ENCODE measurements at places on chromosomes 11 and 22.

GRCh38 chr22:18156878-18157713 lies 7.1 kb downstream of the USP18 start:
- DNase-seq: peak; percentile 85

DNA sequence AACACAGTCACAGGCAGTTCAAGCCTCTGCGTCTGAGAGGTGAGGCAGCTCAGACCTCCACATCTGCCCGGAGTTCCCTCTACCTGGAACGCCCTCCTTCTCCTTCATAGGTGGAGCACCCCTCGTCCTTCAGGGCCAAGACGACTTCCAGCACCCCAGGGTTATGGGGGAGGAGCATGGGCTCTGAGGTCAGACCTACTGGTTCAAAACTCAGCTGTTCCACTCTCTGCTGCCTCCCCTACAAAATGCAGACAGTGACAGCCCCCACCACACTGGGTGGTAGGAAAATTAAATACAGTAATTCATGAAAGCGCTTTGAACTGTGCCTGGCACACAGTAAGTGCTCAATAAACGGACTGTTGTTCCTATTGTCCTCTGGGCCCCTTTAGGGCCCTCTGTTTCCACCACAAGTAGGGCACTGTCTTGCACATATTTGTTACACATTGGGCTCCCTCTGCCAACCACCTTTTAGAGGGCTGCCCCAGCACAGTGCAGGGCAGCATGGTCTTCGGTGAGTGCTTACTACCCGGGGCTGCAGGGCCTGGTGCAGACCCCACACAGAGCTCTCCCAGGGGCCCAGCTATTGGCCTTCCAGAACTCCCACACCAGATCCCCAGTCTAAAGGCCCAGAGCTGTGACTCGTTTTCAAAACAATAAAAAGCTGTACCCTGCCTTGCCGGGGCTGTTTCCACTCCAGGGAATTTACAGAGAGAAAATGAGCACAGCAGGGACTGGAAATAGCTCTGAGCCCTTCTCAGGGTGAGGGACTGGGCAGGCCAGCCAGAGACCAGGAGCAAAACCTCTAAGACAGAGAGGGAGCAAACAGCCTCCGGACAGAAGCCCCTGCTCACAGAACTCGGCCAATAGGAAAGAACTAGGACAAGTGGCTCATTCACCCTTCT lies 2.5 kb downstream of the TMEM184B start:
- no peak for DNase-seq

DNA sequence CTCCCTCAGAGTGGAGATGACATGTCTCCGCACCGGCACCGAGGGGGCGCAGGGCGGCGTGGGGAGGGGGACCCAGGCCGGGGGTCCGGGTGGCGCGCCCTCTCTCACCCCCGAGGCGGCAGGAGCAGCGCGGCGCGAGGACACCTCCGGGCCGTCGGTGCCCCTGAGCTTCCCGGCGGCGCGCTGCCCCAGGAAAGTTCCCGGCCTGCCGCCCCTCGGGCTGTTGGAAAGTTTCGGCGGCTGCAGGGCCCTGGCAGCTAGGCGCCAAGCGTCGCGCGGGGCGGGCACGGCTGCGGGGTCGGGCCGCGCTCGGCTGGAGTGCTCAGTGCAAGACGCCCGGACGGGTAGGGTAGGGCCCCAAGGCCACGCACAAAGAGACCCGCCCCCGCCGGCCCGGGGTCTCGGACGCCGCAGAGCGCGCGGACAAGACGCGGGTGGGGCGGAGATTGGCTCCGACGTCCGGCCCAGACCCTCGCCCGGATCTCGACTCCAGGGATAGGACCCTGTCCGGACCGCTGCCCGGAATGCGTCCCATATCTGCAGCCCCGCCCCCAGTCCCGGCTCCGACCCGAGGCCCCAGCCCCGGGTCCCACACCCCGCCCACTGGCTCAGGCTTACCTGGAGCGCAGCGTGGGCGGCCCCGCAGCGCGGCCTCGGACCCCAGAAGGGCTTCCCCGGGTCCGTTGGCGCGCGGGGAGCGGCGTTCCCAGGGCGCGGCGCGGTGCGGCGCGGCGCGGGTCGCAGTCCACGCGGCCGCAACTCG lies 471 bp downstream of the ARVCF start:
- DNase-seq: peak; percentile 73

GRCh38 chr11:25733777-25734176 lies 598.2 kb upstream of the ANO3 start:
- no peak for DNase-seq

DNA sequence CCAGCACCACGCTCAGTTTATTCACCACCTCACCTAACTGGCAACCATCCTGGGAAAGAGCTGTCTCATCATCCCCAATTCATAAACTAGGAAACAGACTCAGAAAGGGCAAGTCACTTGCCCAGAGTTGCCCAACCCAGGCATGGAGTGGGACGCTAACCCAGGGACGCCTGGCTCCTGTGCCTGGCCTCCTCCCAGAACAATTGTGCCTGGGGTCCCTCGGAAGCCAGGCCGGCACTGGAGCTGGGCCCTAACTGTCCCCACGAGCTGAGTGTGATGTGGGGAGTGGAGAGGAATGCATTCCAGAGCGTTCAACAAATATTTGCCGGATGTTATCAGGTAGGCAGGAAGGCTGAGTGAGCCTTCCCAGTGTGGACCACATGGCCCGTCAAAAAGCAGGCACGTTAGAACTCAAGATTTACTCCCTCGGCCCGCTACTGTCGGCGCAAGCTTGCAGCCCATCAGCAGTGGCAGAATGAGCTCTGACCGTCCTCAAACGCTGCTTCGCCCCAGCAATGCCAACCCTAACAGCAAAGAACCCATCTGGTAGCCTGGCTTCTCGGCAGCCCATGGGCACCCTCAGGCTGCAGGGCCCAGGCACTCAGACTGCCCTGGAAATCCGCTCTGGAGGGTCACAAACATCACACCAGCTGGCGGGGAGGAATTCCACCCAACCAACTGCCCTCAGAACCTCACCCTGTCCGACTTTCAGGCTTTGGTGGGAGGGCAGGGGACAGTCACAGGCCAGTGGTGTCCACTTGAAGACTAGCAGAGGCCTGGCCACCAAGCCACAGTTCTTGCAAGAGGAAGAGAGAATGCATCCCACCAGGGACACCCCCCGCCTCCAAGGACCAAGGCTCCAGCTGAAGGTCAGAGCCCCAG lies 35.6 kb downstream of the MYH9 start:
- DNase-seq: no peak

DNA sequence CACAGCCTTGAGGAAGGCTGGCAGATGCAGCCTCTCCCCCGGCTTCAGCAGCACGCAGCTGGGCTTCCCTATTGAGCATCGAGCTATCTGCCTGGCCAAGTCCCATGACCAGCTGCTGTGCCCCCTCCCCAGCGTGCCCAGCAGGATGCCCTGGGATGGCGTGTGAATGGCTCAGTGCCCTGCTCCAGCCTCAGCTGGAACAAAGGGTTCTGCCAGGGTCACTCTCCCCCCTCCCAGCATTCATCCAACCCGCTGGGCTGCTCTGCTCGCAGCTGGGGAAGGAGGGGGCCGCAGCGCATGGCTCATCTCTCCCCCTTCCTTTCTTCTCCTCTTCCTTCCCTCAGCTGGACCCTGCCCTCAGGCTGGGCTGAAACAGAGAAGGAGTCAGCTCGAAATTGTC lies 14.5 kb downstream of the LRP4 start:
- no peak for DNase-seq

GRCh38 chr22:35746946-35747703 lies 29.5 kb downstream of the APOL5 start:
- no peak for DNase-seq

DNA sequence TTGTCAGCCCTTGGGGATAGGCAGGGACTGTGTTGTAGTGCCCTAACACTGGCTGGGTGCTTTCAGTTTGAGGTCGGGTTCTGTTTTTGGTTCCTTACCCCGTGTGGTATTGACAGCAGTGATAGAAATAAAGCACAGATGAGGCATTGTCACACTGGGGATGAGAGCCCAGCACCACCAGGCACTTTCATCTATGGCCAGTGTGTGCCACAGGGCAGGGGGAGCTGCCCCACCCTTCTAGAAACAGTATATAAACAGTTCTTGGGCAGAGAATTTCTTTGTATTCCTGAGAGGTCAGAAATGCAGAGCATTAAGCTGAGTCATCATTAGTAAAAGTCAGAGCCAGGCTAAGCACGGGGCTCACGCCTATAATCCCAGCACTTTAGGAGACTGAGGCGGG lies 23.1 kb upstream of the CDC42EP2 start:
- DNase-seq: no peak

GRCh38 chr22:32999039-32999815 lies 59.0 kb downstream of the SYN3 start:
- no peak for DNase-seq

DNA sequence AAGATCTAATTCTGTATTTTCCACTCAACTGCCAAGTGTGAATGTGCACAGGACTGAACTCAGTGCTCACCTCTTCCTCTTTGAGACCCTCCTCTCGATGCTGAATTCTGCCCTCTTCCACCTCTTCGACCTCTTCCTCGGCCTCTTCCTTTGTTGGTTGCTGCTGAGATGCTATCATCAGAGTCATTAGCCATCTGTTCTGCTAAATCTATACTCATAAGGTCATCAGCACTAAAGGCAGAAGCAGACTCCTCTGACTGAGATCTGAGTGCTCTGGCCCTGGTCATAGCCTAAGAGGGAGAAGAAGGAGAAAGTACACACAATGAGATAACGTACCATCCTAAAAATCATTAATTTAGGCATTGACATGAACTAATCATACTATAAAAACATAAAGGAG lies 45.9 kb upstream of the GPR83 start:
- DNase-seq: no peak

DNA sequence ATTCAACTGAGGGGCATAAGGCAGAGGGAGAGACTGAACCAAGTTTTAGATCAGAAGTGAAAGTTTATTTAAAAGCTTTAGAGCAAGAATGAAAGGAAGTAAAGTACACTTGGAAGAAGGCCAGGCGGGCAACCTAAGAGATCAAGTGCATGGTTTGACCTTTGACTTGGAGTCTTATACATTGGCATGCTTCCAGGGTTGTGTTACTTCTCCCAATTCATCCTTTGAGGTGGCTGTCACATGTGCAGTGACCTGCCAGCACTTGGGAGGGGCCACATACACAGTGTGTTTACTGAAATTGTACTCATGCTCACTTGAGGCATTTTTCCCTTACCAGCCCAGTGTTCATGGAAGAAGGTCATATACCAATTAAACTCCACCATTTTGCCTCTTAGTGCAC lies 30.4 kb downstream of the CYP2R1 start:
- no peak for DNase-seq

GRCh38 chr11:64358907-64359711 lies at the start of gene RPS6KA4:
Gene RPS6KA4 (plus strand): TSS chr11:64359162. CDS start chr11:64359236, 74 bp downstream.
- peak; percentile 81 for DNase-seq

- DNase-seq: no peak
Measured at GRCh38 chr11:12421386-12421785, 44.0 kb downstream of the PARVA start.

- DNase-seq: no peak
Measured at GRCh38 chr22:40436505-40437431, 66.4 kb downstream of the SGSM3 start.

- DNase-seq: no peak
Measured at GRCh38 chr11:64400102-64400501, 41.1 kb downstream of the RPS6KA4 start.

All from ecto neural progenitor cell (in vitro differentiated cells).